Muscle of arm (tissue), 14 donors: ENCODE measurements at places on chromosomes 5 and 9. TPM values are rescaled to one million over a fixed set of nuclear protein-coding genes. Genes with fewer than 3 reads are reported as not detected.

- DNase-seq: no peak
Measured at GRCh38 chr5:77881528-77881927, 105.4 kb upstream of the TBCA start.

GRCh38 chr5:110104726-110105669, 415.3 kb downstream of the MAN2A1 start:
- no peak for DNase-seq

Gene DAB2
- 116 TPM for polyA plus RNA-seq

DNA sequence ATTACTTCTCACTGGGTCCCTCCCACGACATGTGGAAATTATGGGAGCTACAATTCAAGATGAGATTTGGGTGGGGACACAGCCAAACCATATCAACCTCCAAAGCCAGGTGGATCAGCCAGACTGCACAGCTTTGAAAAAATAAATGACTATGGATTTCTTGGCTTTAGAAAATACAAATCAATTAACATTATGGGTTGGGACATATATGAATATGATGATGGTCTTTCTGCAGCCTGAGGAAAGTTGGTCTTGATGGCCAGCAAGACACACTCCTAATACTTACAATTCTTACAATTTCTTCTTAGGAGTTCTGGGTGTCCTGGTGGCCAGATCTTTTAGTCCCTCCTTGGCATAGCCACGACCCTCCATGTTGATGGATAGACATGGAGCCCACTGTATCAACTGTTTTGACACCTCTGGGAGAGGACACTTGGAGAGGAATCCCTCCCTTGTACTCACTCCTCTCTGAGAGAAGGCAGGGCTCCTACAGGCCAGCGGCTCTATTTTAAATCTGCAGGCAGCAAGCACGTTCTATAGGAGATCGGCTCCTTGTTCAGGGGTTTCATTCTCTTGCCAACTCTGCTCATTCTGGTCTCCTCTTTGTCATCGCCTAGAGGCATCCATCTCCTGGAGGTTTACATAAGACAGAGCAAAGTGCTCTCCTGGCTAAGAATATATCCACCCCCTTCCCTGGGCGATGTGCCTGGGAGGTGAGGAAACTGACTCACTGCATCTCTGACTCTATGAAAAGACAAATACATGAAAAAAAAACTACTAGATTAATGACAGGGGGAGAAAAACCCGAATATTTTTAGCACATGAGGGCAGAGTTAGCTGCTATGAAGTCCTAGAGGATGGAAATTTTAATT, 145.9 kb downstream of the CARTPT start:
- peak; percentile 23 for DNase-seq

Gene VLDLR
- polyA plus RNA-seq: 15.8 TPM

Gene LCN12
- polyA plus RNA-seq: 0.23 TPM

DNA sequence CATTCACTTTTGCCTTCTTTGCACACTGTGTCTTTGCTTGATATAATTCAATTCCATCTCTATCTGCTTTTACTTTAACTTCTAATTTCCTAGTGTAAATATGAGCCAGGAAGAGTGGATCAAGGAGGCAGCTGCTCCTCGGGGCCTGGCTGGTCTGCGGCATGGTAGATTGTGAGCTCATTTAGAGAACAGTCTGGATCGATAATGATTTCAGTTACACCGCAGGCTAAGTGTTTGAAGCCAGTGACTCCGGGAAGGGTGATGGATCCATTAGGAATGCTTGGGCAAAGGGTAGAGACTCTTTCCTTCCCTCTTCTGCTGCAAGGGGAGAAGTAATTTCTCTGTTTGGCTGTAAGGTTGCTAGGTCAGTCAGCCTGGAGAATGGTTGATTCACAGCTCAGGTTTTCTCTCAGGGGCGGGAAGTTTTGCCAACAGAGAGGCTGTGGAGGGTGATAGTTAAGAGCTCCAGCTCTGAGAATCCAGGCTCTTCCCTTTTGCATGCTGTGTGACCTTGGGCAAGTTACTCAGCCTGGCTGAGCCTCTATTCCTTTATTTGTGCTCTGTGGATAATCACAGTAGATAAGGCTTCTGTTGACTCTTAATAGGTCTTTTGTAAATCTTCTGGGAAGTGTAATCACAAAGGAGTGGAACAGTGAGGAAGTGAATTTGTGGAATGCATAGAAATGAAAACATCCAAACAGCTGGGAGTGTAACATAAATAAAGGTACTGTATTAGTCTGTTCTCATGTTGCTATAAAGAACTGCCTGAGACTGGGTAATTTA, 99.1 kb downstream of the PTTG1 start:
- DNase-seq: no peak
